ENCODE measurements at places on chromosomes 1 and 21.

DNA sequence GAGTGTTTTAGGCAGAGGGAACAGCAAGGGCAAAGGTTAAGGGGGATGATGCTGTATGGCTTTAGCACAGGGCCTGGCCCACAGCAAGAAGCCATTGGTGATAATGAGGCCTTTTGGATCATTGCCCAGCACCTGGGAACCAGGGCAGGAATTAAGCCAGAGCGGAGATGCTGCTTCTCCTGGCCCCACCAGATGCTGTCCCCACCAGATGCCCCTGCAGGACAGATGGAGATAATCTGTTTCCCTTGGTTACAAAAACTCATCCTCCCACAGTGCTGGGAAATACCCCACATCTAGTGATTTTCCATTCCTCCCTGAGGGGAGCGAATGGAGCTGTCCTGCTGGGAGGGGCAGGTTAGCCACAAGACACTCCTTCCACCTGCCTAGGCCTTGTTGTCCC is 18.8 kb downstream of the OPRD1 start:
- no peak for DNase-seq

- DNase-seq, result peak; percentile 79
Observed at GRCh38 chr1:208988811-208989222, 594.7 kb upstream of the CAMK1G start.

DNA sequence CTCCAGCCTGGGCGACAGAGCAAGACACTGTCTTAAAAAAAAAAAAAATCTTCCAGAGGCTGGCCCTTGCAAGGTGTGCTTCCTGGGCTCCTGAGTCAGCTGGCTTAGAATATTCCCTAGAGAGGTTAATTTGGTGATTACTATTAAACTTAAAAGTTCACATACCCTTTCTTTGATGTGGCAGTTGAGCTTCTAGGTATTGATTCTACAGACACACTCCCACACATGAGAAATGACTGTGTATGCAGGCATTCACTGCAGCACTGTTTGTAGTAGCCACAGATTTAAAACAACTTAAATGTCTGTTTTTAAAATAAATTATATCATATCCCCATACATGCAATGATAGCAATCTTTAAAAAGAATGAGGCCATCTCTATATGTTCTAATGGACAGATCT is 93.4 kb downstream of the GDAP2 start:
- DNase-seq, result no peak

- no peak for DNase-seq
Observed at GRCh38 chr1:100476735-100477290, 61.1 kb upstream of the GPR88 start.

DNA sequence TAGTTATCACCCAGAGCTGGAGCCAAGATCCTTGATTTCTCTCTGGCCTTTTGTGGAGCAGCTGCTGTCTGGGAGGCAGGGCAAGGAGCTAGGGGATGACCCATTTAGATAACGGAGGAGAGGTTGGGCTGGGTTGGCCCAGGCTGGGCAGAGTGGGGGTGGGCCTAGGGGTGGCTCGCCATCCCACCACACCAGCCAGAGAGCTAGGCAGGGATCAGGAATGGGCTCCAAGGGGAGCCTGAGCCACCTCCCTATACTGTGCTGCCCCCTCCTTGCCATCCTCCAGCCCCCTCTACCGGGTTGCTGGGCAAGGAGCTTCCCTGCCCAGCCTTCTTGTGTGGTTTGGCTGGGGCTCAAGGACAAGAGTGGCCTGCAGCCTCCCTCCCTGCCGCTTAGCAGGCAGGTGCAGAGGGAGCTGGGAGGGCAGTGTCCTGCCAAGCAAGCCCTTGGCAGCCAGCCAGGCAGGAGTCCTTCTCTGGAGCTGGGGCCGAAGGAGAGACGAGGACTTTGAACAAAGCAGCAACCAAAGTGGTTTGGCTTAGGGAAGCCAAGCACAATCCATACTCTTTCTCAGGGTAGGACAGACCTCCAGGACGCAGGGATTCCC is 4.1 kb downstream of the NUAK2 start:
- peak; percentile 54 for DNase-seq

GRCh38 chr1:38527373-38527966 is 332.1 kb downstream of the RRAGC start:
- peak; percentile 34 for DNase-seq

DNA sequence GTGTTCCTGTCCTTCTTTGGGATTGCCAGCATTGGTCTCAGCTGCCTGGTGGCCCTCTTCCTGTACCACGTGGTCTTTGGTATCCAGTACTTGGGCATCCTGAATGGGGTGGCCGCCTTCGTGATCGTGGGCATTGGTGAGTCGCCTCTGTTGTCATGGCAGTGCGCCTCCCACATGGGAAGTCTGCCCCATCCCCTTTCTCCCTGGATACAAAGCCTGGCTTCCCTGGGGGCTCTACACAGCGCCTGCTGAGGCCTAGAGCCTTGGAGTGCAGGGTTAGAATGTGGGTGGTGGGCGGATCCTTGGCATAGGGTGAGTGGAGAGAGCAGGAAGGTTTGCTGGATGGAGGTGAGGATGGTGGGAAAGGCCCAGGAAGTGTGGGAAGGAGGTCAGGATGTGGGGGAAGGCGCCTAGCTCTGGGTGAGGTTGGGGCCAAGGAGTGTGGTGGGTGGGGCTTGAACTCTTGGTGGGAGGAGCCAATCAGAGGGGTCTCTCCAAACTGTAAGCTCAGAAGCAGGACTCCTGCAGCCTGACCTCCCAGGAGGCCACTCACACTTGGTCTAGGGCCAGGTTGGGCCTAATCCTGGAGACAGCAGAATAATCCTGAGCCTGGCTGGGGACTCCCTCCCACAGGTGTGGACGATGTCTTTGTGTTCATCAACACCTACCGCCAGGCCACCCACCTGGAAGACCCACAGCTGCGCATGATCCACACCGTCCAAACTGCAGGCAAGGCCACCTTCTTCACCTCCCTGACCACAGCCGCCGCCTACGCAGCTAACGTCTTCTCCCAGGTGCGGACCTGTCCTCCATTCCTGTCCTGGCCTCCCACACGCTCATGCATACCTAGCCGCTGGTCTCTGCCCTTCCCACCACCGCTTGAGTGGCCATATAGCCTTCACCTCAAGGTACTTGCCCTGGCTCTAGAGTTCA is 36.7 kb downstream of the DISP3 start:
- no peak for DNase-seq

- no peak for DNase-seq
Observed at GRCh38 chr1:228039006-228039903, 32.5 kb downstream of the WNT3A start.

DNA sequence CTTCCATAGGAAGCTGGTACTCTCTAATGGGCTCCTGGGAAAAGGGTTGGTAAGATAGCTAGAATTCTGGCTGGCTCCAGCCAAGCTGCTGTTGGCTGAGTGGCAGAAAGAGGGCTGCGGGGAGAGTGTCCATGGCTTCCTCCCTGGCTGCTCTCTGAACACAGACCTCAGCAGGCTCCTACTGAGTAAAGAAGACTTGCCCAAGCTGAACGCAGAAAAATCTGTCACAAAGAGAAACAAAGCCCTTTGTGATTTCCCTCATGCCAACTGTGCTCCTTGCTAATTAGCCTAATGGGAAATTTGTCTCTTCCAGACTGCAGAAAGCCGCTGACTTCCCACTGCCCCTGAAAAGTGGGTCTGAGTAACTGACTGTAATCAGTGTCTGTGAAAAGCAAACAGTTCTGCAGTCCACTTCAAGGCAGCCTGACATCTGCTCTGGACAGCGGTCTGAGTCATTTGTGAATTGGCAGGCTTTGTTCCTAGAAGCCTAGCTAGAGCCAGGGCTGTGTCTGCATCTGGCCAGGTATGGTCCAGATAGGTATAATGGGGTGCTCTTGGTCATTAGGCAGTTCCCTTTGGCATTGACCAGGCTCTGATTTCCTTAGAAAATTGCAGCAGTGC is 282.8 kb downstream of the ZNF648 start:
- DNase-seq, result peak; percentile 56

DNA sequence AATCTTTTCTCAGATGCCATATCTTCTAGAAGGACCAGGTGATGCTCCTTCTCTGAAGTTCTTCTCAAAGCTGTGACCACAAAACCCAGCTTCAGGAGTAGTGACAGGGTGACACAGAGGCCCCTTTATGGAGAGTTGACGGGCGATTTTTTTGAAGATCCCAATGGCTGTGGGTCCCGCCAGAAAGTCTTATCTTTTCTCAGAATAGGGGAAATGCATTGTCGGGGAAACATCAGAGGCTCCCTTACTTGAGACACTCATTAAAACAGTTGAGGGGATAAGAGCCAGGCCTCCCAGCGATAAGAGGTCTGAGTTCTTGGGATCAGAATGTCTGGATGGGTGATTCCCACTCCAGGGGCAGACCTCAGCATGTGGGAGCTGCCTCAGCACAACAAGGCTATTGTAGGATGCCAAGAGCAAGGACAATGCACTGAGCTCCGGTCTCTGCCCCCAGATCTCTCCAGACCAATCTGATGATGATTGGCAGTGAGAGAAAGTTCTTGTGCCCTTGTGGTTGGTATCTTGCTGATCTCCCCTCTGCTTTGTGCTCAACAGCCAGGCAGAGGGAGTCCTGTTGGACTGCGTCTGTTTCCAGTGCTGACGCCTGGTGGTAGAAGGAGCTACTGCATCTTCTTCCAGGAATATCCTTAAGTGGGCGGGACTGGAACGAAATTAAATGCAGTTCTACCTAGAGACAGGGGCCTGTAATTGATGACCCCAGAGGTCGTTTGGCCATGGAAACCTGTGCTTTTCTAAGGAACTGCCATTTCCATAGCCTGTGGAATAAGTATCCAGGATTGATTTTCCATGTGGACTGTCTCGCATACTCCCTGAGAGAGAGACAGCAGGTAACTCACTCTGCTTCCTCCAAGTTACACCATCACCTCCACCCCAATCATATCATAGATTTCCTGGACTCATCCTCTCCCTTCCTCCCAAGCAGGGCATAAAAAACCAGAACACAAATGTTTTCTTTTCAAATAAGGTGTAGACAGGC is 6.8 kb upstream of the ACKR1 start:
- DNase-seq, result peak; percentile 57

- DNase-seq, result no peak
Observed at GRCh38 chr1:214429951-214430770, 121.2 kb downstream of the PTPN14 start.

- no peak for DNase-seq
Observed at GRCh38 chr1:39567302-39567701, 9.3 kb downstream of the PABPC4 start.

GRCh38 chr1:76073481-76073880 is 1.1 kb upstream of the ST6GALNAC3 start:
- DNase-seq, result peak; percentile 77

DNA sequence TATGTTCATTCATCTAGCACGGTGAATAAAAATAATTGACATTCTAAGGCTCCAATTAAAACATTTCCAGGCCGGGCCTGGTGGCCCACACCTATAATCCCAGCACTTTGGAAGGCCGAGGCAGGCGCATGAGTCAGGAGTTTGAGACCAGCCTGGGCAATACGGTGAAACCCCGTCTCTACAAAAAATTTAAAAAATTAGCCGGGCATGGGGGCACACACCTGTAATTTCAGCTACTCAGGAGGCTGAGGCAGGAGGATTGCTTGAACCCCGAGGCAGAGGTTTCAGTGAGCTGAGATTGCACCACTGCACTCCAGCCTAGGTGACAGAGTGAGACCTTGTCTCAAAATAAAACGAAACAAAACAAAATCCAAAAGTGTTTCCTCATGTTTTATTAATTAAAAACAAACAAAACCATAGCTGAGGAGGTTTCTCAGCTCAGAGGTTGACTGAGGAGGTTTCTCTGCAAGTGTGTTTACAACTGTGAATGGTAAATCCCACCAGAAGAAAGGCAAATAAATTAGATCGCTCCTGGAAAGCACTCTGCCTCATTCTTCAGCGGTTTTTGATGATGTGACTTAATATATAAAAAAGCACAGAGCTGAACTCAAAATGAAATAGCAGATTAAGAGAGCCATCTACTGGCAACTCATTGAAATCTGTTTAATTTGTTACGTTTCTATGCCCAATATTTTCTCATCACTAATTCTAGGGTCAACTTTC is 37.7 kb upstream of the ATG4C start:
- peak; percentile 63 for DNase-seq

DNA sequence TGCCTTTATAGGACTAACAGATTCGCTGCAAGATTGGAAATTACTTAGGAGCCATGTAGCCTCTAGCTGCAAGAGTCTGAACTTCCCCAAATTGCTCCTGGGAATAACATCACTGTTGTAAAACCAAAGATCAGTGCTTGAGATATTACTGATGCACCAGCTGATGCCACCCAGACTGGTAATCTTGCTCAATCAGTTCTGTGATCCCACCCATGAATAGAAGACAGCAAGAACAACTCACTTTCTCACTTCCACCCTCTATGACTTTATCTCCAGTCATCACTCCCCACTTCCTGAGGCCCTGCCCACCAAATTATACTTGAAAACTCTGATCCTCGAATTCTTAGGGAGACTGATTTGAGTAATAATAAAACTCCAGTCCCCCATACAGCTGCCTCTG is 1011.1 kb downstream of the PLA2G4A start:
- DNase-seq, result peak; percentile 69

GRCh38 chr1:229093238-229093540 is 177.7 kb upstream of the RAB4A start:
- DNase-seq, result no peak

- no peak for DNase-seq
Observed at GRCh38 chr1:118004312-118004711, 74.8 kb downstream of the WDR3 start.

DNA sequence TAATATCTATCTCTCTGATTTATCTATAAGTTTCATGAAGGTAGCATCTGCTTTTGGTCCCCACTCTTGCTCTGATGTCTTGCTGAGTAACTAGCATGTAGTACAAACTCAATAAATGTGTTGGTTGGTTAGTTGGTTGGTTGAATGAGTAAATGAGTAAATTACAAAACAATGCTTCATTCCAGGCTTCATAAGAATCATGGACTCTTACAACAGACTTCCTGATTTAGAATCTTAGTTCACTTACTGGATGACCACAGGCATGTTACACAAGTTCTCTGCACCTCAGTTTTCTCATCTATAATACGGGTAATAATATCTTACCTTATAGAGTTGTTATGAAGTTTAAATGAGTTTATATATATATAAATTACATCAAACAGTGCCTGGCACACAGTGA is 98.6 kb downstream of the ZNF281 start:
- DNase-seq, result no peak

DNA sequence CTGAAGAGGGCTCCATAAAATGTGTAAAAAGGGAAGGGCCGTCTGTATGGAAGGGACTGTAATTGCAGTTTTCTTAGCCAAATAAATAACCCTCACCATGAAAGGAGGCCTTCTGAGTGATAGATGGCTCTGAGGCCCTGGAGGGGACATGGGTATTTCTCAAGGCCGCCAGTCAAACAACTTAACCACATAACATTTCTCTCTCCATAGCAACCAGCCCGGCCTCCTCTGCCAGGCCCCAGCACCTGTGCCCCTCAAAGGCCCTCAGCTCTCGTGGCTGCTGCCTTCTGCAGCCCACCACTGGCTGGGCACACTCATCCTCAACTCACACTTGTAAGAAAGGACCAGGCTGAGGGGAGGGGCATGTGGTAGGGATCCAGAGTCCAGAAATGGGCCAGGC is 57.0 kb upstream of the GJB5 start:
- DNase-seq, result no peak
